ENCODE measurements at places on chromosomes 12 and 14. TPM values are rescaled to one million over a fixed set of nuclear protein-coding genes. Genes with fewer than 3 reads are reported as not detected.

DNA sequence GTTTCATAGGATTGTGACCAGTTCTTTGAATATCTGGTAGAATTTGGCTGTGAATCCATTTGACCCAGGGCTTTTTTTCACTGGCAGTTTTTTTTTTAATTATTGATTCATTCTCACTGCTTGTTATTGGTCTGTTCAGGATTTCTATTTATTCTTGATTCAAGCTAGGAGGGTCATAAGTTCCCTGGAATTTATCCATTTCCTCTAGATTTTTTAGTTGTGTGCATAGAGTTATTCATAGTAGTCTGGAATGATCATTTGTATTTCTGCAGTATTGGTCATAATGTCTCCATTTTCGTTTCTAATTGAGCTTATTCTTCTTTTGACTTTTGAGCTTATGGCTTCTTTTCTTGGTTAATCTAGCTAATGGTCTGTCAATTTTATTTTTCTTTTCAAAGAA is 291.6 kb downstream of the AKAP6 start:
- DNase-seq, result no peak

- DNase-seq, result no peak
Observed at GRCh38 chr12:87953256-87953860, 75.8 kb downstream of the C12orf50 start.

DNA sequence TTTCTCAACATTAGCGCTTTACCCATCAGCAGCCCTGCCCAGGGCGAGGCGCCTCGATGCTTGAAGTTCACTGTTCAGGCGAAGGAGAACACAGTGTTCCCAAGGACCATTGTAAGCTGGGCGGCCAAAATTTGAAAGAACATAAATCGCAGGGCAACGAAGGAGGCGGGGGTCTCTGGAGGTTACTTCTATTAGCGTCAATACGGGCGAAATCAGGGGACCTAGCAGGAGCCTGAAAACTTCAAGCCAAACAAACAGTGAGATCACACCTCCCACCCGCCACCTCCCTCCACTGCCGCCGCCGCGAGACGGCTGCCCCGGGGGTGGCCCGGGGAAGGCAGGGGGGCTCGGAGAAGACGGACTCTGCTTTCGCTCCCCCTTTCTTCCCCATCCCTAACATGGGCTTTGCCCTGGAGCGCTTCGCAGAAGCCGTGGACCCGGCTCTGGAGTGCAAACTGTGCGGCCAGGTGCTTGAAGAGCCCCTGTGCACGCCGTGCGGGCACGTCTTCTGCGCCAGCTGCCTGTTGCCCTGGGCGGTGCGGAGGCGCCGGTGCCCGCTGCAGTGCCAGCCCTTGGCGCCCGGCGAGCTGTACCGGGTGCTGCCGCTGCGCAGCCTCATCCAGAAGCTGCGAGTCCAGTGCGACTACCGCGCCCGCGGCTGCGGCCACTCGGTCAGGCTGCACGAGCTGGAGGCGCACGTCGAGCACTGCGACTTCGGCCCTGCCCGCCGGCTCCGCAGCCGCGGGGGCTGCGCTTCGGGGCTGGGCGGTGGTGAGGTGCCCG is at the start of gene PDZRN4:
Gene PDZRN4, plus strand, starts transcription at position 263 of the 783 bp plus-strand sequence.
- DNase-seq, result peak; percentile 80

DNA sequence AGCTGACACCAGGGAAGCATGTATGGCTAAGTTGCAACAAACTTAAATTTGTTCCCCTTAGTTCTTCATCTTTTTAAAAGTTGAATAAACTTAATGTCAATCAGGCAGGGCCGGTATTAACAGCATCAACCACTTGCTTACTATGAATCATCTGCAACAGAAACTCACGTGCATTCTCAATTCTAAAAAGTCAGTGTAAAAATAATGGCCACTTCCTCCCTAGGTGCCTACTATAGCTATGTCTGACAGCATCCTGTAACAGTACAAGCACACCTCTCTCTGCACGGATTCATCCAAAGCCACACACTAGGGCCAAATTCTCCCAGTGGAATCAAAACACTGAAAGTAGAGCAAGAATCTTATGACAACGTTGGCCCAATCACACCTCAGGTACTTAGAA is 48.6 kb downstream of the PPP1R36 start:
- DNase-seq, result no peak

DNA sequence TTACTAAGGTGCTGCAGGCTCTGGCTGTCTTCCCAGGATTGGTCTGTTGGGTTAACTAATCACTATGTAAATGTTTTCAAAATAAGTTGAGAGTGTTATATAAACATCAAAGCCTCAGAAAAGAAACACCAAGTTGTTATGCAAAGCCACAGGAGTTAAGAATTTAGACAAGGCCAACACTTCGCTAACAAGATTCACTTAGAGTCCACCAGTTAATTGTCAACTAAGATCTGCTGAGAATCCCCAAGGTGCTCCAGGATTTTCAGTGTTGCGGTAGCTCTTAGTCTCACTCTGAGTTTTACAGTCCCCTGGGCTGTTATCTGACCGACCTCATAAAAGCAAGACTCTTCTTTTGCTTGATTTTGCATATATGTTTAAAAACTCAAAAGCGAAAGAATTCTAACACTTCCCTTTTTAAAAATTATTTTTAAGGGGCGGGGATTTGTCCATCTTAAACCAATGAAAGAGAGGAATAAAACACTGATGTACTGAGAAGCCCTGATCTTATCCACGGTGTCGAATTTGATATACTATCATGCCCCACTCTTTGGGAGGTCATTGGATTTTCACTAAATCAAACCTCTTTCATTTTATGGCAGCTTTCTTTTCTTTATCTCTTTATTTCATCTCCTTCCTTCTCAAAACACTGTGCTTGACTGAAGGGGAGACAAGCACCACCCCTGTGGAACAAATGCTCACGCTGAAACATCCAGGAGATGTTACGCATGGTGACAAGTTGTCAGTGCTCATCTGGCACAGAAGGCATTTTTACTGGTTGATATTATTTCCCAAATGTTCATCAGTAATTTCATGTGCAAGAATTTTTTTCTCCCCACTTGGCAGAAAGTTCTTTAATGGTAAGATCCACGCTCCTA is 7.0 kb downstream of the NIN start:
- no peak for DNase-seq

GRCh38 chr14:68995731-68996130 is 16.6 kb upstream of the ACTN1 start:
- DNase-seq, result no peak

Gene DUSP6
- 50.8 TPM for total RNA-seq

Gene C2CD5
- 28.3 TPM for total RNA-seq

Gene PMEL
- total RNA-seq, result 188 TPM
